ENCODE measurements at places on chromosomes 7 and 10.

DNA sequence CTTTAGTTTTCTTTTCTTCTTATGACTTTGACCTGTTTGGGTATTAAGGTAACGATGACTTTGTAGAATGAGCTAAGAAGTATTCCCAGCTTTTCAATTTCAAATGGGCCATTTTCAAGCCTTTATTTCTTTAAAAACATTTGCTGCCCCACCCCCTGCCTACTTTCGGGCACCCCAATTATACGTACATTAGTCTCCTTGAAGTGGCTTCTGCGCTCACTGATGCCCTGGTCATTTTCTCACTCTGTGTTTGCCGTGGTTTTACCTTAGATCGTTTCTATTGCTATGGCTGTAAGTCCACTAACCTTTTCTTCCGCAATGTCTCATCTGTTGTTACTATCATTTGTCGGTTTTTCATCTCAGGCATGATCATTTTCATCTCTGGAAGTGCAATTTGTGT is 24.9 kb downstream of the FOXL3 start:
- no peak for DNase-seq

DNA sequence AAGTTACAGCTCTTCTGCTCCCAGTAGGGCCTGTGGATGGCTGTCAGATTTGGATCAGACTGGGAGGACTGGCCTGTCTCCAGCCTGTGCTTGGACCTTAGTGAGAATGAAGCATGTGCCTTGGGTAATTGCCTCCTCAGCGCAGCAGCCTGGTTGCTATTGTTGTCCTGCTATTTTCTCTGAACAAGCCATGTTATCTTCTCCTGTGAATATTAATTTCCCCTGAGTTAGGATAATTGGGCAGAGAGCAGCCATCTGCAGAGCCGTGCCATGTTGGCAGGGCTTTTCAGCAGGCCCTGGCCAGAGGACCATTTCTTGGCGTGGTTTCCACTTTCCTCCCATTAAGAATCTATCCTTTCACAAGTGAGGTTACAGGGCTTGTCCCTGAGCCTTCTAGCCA is 497.3 kb downstream of the SORCS3 start:
- DNase-seq, result no peak

DNA sequence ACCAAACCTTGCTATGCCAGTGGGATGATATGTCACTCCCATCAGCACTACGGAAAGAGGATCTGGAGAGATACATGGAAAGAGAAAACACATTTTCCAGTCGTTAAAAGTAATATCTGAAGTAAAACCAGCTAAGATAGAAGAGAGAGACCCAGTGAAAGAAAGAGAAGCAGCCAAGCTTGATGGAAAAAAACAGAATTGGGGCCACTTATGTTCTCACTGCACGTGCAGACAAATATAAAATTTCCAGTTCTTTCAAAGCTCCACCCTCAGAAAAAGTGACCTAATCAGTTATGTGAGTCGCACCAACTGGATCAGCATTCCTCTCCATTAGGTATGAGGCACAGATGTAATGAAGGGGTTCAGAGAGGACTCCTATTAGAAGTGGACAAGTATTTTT is 266.1 kb downstream of the MTERF1 start:
- no peak for DNase-seq

GRCh38 chr10:102579328-102579727 is 65.0 kb upstream of the TRIM8 start:
- no peak for DNase-seq

DNA sequence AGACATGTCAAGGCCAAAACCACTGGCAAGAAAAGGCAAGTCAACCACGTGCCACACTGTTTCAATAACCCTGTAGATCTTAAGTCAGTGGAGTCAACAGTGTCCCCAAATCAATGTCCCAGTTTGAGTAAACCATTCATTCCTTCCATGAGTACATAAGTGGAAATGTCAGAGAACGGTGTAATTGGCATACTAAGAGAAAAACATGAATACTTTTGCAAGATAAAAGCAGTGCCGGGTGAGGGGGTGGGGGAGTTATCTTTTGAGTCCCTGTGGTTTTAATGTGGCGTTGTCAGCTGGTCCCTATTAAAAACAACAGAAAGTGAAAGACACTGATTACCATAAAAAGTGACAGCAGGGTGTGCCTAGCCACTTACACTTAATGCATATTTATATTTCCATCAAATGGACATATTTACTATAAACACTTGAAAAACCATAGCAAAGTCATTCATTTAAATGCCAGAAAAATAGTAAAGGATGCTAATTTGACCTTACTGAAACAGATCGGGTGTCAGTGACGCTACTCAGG is 37.8 kb downstream of the RSU1 start:
- no peak for DNase-seq

DNA sequence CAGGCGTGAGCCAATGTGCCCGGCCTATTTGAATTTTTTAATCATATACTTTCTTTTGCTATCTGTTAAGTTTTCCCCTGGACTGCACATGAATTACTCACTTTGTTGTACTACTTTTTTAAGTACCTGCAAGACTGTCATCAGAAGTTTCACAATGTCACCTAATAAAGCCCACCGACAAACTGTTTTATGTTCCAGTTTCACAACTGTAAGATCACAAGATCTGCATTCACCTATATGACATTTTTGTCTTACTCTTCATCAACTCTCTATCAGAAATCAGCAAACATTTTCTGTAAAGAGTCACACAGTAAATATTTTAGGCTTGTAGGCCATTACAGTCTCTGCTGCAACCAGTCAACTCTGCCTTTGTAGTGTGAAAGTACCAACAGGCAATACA is 88.5 kb downstream of the ZNF33B start:
- DNase-seq, result no peak

DNA sequence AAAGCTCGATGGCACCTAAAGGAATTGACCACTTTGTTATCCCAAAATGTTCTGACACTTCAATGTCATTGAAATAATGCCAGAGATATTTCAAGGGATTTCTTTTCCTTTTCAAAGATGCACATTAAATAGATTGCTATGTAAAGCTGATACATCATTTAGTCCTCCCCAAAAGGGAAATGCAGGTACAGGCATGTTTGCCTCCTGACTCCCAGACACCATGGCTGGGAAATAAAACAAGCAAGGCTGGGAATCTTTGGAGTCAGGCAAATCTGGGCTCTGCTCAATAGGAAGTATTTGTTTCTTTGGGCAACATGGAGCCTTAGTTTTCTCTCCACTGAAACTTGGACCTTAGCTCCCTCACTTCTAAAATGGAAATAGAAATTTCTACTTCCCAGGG is 230.8 kb upstream of the LRRTM3 start:
- no peak for DNase-seq

DNA sequence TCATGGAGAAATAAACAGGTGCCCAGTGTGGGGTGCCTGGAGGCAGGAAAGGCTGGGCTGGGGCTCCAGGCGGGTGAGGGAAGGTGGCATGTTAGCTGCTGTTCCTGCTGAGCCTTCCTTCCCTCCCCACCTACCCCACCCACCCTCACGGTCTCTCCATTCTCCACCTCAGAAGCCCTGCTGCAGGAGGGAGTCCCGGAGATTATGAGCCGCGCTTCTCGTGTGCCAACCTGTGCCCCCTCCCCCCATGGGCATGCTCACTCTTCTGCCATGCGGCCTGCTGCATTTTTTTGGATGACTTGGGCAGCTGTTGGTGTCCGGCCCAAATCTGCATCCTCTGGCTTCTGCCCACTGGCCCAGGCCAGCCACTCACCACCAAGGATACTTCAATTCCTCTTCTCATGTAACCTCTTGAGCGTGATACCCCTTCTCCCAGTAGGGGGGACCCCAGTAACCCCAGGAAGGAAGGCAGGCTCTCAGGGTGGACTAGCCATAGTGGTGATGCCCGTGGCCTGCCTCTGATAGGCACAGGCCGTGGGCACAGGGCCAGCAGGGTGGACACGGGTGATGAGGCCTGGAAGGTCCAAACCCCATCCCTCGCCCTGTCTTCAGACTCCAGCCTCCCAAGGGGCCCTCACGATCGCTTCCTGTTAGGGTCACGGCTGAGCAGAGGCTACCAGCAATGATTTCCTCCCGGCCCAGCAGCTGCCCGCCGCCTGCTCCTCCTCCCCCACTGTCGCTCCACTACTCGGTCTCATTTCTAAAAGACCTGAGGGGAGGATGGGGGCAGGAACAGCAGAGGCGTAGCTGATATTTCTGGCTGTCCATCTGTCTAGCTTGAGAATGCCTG is 27.8 kb downstream of the UNC5B start:
- no peak for DNase-seq

DNA sequence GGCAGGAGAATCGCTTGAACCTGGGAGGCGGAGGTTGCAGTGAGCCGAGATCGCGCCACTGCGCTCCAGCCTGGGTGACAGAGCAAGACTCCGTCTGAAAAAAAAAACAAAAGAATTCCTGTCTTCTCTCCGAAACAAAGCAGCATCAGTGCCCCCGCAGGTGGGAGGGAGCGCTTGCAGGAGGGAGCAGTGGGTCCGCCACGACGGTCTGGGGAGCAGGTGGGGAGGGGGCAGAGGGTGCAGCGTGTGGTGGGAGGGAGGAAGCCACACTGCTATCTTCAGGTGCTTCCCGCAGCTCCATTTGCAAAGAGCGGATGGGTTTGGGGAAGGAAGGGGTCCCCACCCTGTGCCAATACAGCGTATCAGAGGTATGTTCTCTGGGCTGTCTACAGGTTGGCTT is 31.7 kb downstream of the LIMK1 start:
- DNase-seq, result no peak
